ENCODE measurements at places on chromosomes 1 and 21.

GRCh38 chr21:35719080-35719479 is 341.2 kb downstream of the SETD4 start:
- no peak for DNase-seq

DNA sequence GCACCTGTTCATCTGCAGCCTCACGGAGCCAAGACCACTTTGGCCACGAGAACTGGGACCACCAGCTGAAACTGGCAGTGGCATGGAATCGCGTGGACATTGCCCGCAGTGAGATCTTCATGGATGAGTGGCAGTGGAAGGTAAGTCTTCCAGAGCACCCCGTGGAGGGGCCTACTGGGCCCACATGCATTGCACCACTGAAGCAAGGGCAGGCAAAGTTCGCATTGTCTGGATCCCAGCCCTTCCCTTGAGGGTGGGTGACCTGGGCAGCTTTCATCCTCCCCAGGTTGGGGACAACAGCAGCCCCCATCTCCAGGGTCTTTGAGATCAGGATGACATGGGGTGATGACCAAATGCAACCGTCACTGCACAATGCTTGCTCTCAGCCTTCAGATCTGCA is 37.5 kb downstream of the TRPM2 start:
- DNase-seq = no peak

DNA sequence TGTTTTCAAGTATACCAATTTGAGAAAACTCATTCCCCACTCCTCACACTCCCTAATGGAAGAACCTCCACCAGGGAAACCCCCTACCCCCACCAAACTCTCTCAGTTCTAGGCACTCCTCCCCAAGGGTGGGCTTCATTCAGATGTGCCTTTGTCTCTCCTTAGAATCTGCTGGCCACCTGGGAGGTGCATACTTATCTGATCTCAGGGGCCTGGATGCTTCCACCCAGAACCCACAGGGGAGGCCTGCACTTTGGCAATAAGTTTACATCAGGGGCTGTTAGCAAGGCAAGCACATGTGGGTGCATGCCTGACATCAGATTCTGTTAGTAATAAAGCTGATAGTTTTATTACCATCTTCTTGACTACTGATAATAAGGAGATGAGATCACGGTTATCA is 32.5 kb upstream of the SLAMF9 start:
- peak; percentile 4 for DNase-seq

GRCh38 chr21:44424608-44425306 is 30.6 kb upstream of the LRRC3 start:
- peak; percentile 8 for DNase-seq

Data from WERI-Rb-1 (cell line).